ENCODE measurements at places on chromosomes 5 and 9. TPM values are rescaled to one million over a fixed set of nuclear protein-coding genes. Genes with fewer than 3 reads are reported as not detected.

Gene TSLP
- under 0.01 TPM for total RNA-seq

Gene LHFPL2
- total RNA-seq = 67.7 TPM

Gene ZNF346
- total RNA-seq = 24.8 TPM

Gene CTXN3
- total RNA-seq = not detected

Gene HRH2
- total RNA-seq = not detected

Gene FLT4
- 471 TPM for total RNA-seq

Gene KCNIP1
- total RNA-seq = 20.8 TPM

Gene ERGIC1
- 137 TPM for total RNA-seq

Gene PFN3
- not detected for total RNA-seq

Gene SAXO1
- not detected for total RNA-seq

Gene ACTBL2
- 0.17 TPM for total RNA-seq

Gene TIMD4
- total RNA-seq = not detected

Gene CDKN2A
- total RNA-seq = 1.0 TPM

Gene PCDHB11
- 0.19 TPM for total RNA-seq

Gene PRUNE2
- 7.8 TPM for total RNA-seq

Gene PPP3R2
- not detected for total RNA-seq

Gene PCDHGB4
- 14.5 TPM for total RNA-seq

Measured in dermis blood vessel endothelial cell (primary cell).